ENCODE measurements at places on chromosomes 7 and 10.

DNA sequence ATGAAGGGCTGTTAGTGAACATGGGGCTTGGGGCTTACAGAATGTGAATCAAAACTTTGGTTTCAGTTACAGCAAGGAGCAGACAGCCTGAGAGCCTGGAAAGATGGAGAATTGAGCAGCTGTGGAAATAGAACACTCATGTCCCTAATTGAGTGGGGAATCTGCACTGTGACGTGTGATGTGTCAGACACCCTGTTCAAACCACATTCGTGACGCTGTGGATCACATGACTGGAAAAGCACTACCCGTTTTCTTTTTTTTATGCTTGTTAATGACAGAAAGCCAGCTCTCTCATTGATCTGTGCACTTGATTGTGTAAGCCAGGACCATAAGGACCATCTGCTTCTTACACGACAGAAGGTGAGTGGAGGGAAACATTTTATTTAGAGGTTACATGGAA lies 15.1 kb upstream of the TBX20 start:
- DNase-seq: no peak

DNA sequence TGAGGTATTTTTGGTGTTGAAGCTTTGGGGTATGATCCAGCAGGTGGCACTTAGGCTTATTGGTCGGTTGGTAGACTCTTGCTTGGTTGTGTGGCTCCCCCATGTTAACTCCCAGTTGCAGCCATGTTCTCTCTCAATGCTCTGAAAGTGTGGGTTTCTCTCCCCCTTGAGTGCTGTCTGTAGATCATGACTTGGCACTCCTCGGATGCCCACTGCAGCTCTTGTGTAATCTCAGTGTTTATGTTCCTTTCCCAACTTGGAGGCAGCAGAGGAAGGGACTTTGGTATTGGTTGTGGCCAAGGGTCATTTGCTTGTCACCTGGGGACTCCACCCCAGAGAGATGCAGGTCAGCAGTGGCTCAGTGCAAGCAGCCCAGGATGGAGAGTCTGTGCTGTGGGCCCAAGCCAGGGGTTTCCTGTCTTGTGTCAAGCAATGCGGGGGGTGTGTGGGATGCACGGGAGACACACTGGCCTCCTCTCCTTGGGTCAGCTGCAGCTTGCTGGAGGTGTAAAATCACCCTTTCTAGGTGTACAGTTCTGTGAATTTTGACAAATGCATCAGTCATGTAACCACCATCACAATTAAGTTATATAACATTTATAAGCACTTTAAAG lies 36.9 kb downstream of the PIK3CG start:
- DNase-seq: no peak

DNA sequence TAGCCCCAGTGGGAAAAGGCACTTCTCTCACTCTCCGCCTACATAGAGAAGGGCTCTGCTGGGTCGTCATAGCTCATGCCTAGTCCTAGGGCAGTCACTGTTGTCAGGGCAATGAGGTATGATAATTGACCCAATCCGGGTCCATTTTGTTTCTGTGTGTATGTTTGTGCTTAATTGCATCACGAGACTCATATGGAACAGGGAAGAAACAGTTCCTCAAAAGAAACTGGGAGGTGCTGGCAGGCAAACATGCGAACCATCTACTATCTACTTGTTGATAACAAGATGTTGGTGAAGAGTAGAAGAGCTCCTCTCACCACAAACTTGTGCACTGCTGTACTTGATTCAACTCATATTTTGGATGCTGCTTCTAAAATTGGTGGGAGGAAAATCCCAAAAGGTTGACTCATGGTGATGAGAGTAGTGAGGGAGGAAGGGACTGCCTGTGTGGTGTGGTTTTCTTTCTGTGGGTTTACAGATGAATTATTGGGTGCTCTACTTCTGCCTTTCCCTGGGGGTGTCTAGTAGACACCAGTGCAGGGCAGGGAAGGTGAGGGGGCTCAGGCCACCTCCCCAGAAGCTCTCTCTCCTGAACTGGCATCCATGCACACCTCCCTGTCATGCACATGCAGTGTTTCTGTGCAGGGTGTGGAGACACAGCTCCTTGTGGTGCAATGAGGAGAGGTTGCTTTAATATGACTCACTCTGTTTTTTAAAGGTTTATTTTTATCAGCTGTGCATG lies 29.4 kb downstream of the LSMEM1 start:
- peak; percentile 5 for DNase-seq

DNA sequence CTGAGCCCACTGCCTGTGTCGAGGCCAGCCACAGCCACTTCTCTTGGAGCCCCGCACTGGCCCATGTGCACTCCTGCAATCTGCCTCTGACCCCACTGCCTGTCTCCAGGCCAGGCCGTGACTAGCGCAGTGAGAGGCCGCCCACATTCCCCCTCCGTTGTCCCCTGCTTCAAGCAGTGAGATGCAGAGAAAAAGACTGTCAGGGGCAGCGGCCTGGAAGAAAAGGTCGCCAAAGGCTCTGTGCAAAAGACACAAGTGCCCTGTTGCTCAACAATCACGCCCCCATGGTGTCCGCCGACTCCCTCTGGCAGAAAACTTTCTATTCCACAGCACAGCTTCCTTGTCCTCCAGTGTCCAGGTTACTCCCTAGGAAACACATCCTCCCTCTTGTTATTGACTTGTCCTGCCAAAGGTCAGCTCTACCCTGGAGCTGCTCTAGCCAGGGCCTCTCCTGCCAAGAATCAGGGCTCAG lies 9.9 kb downstream of the FAM131B start:
- DNase-seq: no peak

DNA sequence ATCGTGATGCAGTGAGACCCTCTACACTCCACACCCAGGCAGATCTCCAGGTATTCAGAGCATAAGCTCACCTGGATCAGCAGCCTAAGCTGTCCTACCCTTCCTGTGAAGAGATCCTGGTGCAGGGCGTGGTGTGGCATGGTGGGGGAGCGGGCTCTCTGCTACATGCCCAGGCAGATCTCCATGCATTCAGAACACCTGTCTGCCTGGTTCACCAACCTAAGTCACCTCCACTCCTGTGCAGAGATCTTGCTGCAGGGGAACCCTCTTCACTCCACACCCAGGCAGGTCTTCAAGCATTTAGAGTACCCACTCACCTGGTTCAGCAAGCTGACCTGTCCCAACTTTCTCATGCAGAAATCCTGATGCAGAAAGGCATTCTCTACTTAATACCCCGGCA lies 394.4 kb upstream of the SEMA3A start:
- no peak for DNase-seq

DNA sequence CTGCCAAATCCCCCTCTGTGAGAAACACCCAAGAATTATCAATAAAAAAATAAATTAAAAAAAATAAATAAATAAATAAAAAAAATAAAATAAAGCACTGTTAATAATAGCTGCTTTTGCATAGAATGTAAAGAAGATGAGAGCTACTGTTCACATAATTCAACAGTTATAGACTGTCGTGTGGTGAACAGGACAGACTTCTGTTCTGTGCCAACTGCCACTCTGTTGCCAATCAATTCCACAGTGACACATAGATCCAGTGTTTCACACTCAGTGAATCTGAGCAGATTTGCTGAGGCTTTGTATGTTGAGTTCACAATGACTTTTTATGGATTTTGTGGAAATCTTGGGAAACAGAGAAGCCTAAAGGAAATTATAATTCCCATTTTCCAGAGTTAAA lies 14.9 kb downstream of the ARHGAP19 start:
- DNase-seq: no peak

- DNase-seq: no peak
Measured at GRCh38 chr10:78972160-78972946, 96.4 kb upstream of the ZMIZ1 start.

- no peak for DNase-seq
Measured at GRCh38 chr10:132532749-132533560, 4.6 kb upstream of the INPP5A start.

DNA sequence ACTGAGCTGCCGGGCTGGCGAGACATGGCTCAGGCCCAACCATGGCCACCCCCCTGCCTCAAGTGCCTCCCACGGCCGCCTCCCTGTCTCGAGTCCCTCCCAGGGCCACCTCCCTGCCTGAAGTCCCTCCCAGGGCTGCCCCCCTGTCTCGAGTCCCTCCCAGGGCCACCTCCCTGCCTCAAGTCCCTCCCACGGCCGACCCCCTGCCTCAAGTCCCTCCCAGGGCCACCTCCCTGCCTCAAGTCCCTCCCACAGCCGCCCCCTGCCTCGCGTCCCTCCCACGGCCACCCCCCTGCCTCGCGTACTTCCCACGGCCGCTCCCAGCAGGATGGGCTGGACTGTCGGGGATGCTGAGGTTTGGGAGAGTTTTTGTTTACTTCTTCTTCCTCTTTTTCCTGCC lies 462.5 kb downstream of the PTPRN2 start:
- DNase-seq: no peak

DNA sequence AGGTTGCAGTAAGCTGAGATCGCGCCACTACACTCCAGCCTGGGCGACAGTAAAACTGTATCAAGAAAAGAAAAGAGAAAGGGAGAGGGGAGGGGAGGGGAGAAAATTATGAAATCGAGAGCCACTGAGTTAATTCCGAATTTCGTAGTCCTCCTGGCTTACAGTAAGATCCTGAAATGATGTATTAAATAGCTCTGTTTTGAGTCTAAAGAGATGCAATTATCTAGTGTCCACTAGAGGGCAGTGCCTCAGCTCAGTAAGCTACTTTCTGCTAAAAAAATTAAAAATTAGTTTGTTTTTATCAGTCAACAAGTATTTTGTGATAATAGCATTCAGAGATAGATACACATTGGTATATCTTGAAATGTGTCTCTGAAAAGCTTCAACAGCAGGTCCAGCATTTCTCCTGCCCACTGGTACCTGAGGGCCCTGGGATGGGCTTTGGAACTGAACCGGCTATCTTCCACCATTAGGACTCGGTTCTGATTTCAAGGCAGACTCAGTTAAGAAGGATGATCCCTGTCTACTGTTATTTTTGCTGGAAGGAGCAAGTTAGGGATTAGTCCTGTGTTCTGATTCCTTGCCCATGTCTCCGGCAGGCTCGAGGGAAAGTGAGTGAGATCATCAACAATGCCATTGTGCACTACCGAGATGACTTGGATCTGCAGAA lies 19.5 kb downstream of the TSPAN33 start:
- no peak for DNase-seq

- DNase-seq: no peak
Measured at GRCh38 chr7:39005036-39005435, 27.3 kb downstream of the POU6F2 start.

DNA sequence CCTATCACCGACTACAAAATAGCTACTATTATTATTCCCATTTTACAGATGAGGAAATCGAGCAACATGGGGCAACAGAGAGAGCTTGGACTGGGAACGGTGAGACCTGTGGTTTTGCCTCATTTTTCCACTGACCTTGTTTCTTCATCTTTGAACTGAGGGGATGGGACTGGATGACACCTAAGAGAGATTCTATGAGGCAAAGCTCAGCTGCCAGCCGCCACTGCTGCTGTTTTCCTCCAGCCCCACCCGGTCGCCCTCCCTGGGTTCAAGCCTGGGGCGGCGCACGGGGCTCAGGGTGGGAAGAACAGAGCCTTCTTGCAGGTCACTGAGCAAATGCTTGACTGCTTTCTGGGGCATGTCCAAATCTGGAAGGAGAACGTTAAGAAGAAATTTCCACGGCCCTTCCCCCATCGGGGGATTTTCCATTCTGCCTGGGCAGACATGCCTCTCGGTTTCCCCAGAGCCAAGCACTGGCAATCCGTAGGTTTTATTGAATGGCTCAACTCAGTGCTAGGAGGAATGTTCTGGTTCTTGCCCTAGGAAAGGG lies 12.3 kb downstream of the DDIT4 start:
- DNase-seq: no peak

DNA sequence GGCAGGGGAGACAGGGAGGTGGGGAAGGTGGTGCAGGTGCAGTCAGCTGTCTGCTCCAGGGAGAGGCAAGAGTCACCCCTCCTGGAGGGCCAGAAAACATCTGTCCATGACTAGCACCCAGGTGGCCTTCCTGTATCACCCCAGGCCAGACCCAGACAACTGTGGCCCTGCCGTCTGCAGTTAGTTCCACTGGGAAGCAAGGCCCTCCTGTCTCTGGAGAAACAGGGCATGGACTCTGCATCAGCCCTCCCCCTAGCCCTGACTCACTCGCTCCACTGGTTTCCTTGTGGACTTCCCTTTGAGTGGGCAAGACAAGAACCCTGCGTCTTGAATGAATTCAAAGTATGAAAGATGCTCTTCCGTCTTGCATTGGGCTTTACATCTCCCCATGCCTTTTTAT lies 12.6 kb downstream of the TBATA start:
- no peak for DNase-seq

GRCh38 chr7:99314504-99314903 lies 11.2 kb upstream of the ARPC1A start:
- DNase-seq: no peak

- no peak for DNase-seq
Measured at GRCh38 chr7:87499494-87499893, 24.0 kb upstream of the ABCB4 start.

GRCh38 chr7:29304756-29305155 lies 110.2 kb downstream of the CHN2 start:
- DNase-seq: no peak

DNA sequence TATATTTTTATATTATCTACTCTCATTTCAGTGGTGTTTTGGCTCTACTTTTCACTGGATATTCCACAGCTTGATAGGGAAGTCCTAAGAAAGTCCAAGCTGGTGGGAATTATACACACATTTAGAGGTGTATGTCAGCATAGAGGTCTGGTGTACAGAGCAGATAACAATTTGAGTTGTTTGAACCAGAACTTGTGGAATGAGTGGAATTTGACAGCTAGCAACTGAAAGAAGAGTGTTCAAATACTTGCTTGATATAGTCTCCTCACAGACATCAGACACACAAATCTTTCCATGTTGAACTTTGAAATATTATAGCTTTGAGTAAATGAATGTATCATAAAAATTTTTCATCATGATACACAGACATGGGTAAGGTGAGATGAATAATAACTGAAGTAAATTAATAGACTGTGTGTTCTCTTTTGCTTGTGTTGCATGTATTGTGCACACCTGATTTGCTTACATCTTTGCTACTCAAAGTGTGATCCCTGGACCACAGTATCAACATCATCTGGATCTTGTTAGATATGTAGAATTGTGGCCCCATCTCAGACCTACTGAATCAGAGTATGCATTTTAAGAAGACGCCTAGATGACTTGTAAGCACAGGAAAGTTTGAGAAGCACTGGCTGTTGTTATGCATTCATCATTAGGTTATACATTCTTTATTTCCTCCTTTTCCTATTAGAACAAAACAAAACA lies 91.5 kb downstream of the ABCA13 start:
- no peak for DNase-seq

DNA sequence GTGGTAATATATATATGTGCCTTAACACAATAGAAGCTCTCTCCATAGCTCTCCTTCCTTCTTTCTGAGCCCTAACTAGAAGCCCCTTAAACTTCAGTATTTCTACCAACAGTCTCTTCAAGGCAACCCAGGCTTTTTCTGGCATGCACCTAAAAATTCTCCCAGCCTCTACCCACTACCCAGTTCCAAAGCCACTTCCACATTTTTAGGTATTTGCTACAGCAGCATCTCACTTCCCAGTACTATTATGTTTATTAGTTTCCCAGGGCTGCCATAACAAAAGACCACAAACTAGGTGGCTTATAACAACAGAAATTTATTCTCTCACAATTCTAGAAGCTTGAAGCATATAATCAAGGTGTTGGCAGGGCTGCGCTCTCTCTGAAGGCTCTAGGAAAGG lies 15.7 kb upstream of the TNKS2 start:
- no peak for DNase-seq

Data from GDM1 (cell line).